Mammary microvascular endothelial cell (primary cell): ENCODE measurements at places on chromosomes 3 and 15. TPM values are rescaled to one million over a fixed set of nuclear protein-coding genes. Genes with fewer than 3 reads are reported as not detected.

The CAND2 gene
- 2.2 and 2.4 TPM in 2 replicates for total RNA-seq

The UBAP1L gene
- 0.20 and 1.3 TPM in 2 replicates for total RNA-seq

The PTPRG gene
- total RNA-seq = 24.6 and 26.4 TPM in 2 replicates

The TTLL13 gene
- 0.20 TPM in 1 of 2 replicates, not detected in the other for total RNA-seq

The RBM15B gene
- 28.4 and 29.6 TPM in 2 replicates for total RNA-seq

The POPDC2 gene
- 0.10 and 2.5 TPM in 2 replicates for total RNA-seq

The HMG20A gene
- total RNA-seq = 26.4 and 28.0 TPM in 2 replicates

The SIDT1 gene
- total RNA-seq = under 0.01 TPM in 1 of 2 replicates, not detected in the other

The GPR62 gene
- total RNA-seq = 0.20 TPM in 1 of 2 replicates, not detected in the other

The ACKR2 gene
- 0.59 and 0.67 TPM in 2 replicates for total RNA-seq

The IMPG2 gene
- total RNA-seq = under 0.01 and 0.07 TPM in 2 replicates

The PRR20G gene
- total RNA-seq = not detected in 2 replicates

The CACNA2D2 gene
- total RNA-seq = 0.05 TPM in 1 of 2 replicates, not detected in the other

The GREM1 gene
- total RNA-seq = 0.05 and 1.6 TPM in 2 replicates

The ANKUB1 gene
- total RNA-seq = not detected in 2 replicates

The LRRC2 gene
- 0.47 and 0.64 TPM in 2 replicates for total RNA-seq

The GOLGB1 gene
- 18.8 and 19.1 TPM in 2 replicates for total RNA-seq

The CPN2 gene
- total RNA-seq = not detected in 2 replicates

The TMEM108 gene
- 0.67 and 1.4 TPM in 2 replicates for total RNA-seq

The CPEB1 gene
- total RNA-seq = not detected in 2 replicates

The MYO5A gene
- total RNA-seq = 85.3 and 89.0 TPM in 2 replicates

The MORC1 gene
- total RNA-seq = not detected in 2 replicates

The LTF gene
- total RNA-seq = 0.25 and 3.1 TPM in 2 replicates

The RPP25 gene
- total RNA-seq = 24.3 and 27.0 TPM in 2 replicates

The FAM174B gene
- 6.3 and 10.1 TPM in 2 replicates for total RNA-seq

The NRROS gene
- total RNA-seq = 8.3 and 10.2 TPM in 2 replicates

The BTD gene
- total RNA-seq = 14.1 and 23.3 TPM in 2 replicates

The RETNLB gene
- total RNA-seq = not detected in 2 replicates

The ALPK3 gene
- total RNA-seq = 22.2 and 30.7 TPM in 2 replicates

The ADIPOQ gene
- not detected in 2 replicates for total RNA-seq

The C3orf22 gene
- not detected in 2 replicates for total RNA-seq

The ATOSA gene
- total RNA-seq = 14.1 and 16.5 TPM in 2 replicates

The IGF2BP2 gene
- total RNA-seq = 42.8 and 45.0 TPM in 2 replicates

The DCUN1D1 gene
- 14.3 and 16.0 TPM in 2 replicates for total RNA-seq
